ENCODE measurements at places on chromosomes 13 and 19. TPM values are rescaled to one million over a fixed set of nuclear protein-coding genes. Genes with fewer than 3 reads are reported as not detected.

AP3D1 gene
- 150 TPM for total RNA-seq

EPS8L1 gene
- 141 TPM for total RNA-seq

MEIOSIN gene
- not detected for total RNA-seq

ZNF574 gene
- total RNA-seq, result 22.7 TPM

GRCh38 chr19:7506385-7507328 is 9.2 kb upstream of the ZNF358 start:
- H3K4me3 ChIP-seq, result no peak overlapping the region
- no peaks in the 10 kb centered on the region for H3K4me1 ChIP-seq
- no peaks in the 10 kb centered on the region for H3K36me3 ChIP-seq
- DNase-seq, result peak; percentile 63

DNA sequence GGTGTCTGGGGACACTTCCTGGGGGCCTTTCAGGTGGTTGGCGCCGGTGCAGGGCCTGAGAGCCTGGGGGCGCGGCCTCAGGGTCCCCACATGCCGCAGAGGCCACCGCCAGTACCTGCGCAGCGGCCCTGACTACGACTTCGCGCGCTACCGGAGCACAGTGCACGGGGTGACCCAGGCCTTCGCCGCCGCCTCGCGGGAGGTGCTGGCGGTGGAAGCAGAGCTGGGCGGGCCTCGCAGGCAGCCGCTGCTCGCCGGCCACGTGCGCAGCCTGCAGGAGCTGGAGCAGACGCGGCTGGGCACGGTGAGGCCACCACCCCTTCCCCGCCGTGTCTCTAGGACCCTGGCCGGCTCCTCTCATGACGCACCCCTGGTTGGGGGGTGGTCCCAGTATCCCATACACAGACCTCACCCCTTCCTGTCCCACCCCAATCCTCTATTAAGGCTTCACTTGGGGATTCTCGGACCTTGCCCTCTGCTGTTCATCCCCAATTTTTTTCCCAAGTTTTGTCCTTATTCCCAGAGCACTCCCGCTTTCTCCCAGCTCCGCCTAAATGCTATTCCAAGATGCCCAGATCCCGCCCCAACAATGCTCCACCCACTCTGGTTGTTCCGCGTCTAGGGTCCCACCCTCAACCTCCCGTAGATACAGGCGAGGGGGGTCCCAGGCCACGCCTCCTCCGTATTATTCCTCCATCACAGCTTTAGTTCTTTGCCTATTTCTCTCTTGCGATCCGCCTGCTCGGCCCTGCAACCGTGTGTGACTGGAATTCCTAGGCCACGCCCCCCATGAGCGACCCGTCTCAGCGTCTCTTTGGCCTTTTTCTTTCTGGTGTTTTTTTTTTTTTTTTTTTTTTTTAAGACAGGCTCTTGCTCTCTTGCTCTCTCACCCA is 1.0 kb downstream of the REX1BD start:
- peaks cover 2% of the 10 kb centered on the region for H3K4me1 ChIP-seq
- peak overlapping the region; percentile 53 for H3K27ac ChIP-seq
- H3K27me3 ChIP-seq, result no peaks in the 10 kb centered on the region
- no peaks in the 10 kb centered on the region for H3K36me3 ChIP-seq
- DNase-seq, result peak; percentile 80

GRCh38 chr13:33381906-33382305 is 96.4 kb upstream of the STARD13 start:
- no peak overlapping the region for H3K4me3 ChIP-seq
- H3K4me1 ChIP-seq, result no peaks in the 10 kb centered on the region
- H3K27me3 ChIP-seq, result no peaks in the 10 kb centered on the region
